ENCODE measurements at places on chromosomes 6 and 20.

- DNase-seq: no peak
Observed at GRCh38 chr6:27617700-27618689, 145.1 kb upstream of the ZNF184 start.

DNA sequence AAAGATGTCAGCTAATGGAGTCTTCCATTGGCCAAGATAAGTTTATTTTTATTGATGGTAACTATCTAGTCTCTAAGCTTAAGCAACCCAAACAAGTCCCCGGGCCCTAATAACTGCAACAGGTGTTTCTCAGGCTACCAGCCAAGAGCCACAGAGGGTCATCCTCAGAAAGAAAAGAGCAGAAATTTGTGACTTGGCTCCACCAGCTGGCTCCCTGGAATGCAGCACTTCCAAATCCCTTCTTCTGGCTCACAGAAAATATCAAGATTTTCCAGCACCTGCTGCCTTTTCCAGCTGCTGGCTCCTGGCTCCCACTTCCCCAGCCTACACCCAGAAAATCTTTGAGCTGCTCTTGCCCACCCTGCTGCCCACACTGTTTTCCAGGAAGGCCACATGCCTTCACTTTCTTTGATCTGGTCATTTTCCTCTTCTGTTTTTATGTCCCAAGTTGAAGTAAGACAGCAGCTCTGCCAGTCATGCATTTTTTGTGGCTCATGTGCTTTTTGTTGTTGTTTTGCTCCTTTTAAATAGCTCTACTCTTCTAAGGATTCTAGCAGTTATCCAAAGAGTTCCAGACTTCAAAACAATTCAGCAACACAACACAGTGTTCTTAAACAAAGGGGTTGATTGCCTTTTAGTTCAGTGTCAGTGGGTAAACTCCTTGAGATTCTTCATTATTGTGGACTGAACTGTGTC lies 151.0 kb upstream of the SMLR1 start:
- DNase-seq: no peak

- no peak for DNase-seq
Observed at GRCh38 chr20:3751675-3752385, 15.7 kb downstream of the ADISSP start.

DNA sequence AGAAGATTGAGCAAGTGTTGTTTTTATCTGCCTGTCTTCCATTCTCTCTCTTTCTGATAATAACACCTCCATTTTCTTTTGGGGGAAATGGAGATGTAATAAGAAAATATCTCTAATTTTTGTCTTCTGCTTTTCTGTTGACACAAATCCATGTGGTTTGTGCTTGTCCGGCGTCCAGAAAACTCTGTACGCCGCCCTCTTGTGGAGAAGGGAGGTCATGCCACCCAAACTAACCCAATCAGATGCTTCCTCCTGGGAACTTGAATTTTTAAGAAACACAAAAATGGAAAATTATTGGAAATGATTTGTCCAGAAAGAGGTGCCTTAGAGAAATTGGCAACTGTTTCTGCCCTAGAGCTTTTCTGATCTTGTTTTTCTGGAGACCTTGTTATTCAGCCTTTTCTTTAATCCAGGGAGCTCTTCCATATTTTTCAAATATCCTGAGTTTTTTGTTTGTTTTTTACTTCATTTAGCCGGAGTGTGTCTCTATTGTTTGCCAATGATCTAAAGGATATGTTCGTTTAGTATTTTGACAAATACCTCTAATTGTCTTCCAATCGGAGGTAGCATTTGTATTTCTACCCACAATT lies 17.8 kb upstream of the FNDC1 start:
- DNase-seq: no peak

GRCh38 chr20:38148328-38149102 lies 16.6 kb downstream of the TGM2 start:
- DNase-seq: no peak

- no peak for DNase-seq
Observed at GRCh38 chr20:4657096-4657495, 64.6 kb upstream of the PRND start.

DNA sequence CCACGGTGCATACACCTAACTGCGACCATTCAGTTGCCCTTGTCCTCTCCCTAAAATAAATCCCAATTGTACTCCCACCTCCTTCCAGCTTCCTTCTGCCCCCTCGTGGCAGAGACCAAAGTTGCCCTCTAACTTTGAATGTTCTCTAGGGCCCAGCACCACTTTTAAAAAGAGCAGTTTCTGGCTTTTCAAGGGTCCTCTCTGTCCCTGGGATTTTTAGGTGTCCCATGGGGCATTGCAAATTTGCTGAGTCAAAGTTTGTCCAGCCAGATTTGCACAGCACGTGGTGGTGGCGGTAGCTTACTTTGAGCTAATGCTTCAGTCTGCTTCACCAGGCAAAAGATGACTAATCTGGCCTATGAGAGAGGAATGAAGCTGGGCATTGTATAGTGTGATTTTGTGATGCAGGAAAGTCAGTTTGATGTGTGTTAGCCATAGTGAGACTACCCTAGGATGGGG lies 100.2 kb downstream of the PERP start:
- no peak for DNase-seq

DNA sequence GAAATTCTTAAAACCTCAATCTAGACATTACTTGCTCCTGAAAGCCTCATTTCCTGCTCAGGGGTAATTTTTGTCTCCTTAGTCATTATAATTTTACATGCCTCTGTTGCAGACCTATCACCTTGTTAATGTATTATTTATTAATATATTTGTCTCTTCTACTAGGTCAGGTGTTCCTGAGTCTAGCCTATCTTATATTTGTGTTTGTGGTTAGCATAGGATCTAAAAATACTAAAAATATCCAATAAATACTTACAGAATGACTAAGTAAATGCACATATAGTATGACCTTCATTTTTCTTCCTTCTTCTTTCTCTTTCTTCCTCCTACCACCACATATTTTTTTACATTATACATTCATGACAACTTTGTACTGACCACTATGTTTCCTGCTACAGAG lies 268.9 kb upstream of the HS3ST5 start:
- no peak for DNase-seq

DNA sequence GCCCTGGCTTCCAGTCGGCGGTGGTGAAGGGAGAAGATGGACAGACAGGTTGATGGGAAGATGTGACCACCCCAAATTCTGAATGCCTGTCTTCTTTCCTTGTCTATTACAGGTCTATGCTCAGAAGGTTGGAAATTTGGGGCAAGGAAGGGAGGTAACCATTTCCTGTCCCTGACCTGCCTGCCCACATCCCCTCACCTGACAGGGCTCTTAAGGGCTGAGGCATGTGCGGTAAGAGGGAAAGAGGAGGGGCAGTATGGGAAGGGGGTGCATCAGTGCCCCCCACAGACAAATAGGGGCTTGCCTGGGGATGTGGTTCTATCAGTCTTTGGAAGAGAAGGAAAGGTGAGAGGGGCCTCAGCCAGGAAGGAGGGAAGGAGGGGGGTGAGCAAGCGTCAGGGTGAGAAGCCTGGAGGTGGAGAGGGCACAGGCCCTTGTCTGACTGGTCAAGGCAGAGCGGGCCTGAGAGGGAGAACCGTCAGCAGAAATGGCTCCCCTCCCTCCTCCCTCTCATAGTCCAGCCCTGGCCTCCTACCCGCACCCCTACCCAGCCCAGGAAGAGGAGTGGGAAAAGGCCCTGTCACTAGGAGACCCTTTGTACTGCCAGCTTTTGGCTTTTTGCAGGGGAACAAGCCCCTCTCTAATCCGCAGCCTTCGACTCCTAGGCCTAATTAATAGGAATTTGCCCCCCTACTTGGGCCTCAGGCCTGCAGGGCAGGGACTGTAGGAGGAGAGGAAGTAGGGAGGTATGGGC lies 104.4 kb upstream of the FOXP4 start:
- DNase-seq: no peak

- DNase-seq: no peak
Observed at GRCh38 chr6:105981002-105981887, 104.9 kb upstream of the PRDM1 start.

DNA sequence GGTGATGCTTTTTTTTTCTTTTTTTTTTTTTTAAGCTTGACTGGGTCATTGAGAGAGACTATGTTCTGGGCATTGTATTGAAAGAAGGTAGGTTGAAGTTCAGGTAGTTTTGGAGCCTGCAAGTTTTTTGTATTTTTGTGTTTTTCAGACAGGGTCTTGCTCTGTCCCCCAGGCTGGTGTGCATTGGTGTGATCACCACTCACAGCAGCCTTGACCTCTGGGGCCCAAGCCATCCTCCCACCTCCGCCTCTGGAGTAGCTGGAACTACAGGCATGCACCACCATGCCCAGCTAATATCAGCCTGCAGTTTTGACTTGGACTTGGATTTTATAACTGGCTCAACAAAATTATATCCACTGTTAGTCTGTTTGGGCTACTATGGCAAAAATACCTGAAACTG lies 31.7 kb upstream of the TFAP2A start:
- no peak for DNase-seq

GRCh38 chr20:46362921-46363867 lies 43.2 kb downstream of the ELMO2 start:
- no peak for DNase-seq

DNA sequence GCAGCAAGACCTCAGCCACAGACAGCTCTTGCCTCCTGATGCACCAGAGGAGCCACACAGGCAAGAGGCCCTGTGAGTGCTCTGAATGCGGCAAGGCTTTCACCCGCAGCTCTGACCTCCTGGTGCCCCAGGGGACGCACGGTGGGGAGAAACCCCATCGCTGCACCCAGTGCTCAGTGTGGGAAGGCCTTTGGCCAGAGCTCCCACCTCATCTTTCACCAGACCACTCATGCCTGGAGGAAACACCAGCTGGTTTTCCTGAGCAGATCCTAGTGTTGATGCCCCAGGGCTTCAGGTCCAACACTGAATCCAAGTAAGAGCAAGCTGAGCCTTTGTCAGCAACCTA lies 37.0 kb upstream of the XRN2 start:
- DNase-seq: no peak

- DNase-seq: no peak
Observed at GRCh38 chr6:20722455-20722854, 188.2 kb downstream of the CDKAL1 start.

DNA sequence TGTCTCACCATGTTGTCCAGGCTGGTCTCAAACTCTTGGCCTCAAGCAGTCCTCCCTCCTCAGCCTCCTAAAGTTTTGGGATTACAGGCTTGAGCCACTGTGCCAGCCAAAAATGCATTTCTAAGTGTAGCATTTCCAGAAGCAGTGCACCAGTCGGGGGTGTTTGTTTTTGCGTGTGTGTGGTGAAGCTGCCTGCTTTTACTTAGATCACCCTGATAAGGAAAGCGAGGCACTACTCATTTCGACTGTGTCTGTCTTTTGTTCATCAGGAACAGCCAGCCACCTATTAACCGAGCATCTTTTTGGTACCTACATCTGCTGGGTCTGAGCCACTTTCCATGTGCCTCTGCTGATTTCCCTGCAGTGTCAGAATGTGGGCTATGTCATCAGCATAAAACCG lies 18.7 kb downstream of the SIRT5 start:
- no peak for DNase-seq

- DNase-seq: no peak
Observed at GRCh38 chr20:4332121-4332860, 316.9 kb upstream of the RNF24 start.

- DNase-seq: no peak
Observed at GRCh38 chr20:10501402-10501801, 66.3 kb downstream of the SLX4IP start.

DNA sequence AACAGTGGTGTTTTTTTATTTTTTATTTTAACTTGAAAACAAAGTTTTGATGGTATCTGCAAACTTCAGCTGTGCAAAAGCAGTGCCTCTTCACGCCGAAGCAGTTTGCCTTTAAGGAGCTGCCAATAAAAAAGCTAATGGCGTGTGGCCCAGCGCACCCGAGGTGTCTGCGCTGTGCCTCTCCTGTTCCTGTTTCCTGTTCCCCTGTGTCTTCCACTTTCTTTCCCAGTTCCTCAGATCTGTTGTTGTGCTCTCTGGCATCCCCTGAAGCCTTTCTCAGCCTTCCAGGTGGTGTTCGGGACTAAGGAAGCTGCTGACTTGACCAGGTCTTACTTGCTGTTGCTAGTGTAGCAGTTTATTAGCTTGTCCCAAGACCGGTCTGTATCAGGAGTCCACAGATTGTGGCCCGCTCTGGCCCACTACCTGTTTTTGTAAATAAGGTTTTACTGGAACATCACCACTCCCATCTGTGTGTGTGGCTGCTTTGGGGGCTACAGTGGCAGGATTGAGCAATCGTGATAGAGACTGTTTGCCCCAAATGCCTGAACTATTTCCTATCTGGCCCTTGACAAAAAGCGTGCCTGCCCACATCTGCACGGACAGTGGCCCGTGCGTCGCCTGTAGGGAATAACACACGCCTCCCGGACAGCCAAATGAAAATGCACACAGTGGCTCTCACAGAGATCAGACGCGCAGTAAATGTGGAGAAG lies 178.3 kb downstream of the TMEM242 start:
- no peak for DNase-seq

DNA sequence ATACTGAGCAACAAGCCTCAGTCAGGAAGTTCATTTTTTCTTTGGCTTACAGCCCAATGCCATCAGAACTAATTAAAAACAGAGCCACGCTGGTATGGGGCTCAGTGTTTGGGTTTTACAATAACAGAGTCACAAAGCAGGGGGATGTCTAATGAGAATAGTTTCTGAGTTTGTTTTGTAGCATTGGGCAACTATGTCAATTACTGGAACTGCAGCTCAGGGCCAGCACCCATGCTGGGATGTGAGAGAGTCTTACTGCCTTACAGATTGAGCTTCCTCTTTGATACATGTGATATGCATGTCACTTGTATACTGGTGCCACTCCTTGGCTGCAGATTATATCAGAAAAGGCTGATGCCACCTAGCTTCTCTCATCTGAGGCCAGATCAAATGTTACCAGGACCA lies 117.6 kb downstream of the TFAP2B start:
- no peak for DNase-seq

DNA sequence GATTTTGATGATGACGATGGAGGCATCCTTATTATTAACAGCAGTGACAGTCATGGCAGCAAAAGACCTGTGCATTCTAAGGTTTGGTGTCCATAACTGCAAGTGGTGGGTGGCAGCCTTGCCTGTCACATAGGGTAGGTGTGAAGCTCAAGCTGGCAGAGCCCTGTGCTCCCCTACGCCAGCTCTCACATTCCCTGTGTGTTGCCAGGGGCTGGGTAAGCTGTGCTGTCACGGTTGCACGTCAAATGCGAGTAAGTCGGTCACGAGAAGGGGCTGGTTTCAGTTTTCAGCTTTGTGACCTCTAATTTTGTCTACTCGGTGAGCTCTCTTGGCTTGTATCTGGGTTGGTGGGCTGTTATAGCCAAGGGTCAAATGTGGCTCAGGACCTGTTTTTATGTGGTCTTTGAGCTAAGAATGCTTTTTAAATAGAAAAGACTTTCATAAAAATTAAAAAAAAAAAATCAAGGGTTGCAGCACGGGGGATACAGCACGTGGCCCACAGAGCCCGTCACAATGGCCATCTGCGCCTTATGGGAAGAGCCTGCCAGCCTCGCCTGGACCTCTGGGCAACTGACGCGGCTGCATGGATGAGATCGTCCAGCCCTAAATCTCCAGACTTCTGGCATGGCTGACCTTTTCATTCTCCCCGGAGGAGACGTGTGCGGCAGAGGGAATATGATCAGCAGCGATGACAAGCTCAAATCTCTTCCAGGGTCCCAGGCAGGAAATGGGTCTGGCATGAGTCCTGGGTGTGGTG lies 148.5 kb downstream of the PHACTR3 start:
- no peak for DNase-seq
